Islet precursor cell (in vitro differentiated cells): ENCODE measurements at places on chromosomes 12 and 14.

DNA sequence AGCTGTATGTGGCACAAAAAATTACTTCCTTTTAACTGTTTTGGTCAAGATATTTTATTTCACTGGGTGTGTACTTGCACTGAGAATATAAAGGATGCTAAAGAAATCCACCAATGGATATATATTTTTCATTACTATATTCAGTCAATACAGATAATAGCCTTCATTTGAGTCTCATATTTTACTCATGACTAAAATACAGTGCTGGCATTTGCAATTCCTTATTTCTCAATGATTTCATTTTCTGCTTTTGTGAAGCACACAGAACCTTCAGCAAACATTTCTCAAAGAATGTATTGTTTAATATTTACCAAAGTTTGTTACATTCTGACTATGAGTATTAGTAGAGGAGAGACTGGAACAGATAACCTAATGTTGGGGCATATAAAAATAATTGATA is 93.2 kb upstream of the SOX5 start:
- no peak for DNase-seq

DNA sequence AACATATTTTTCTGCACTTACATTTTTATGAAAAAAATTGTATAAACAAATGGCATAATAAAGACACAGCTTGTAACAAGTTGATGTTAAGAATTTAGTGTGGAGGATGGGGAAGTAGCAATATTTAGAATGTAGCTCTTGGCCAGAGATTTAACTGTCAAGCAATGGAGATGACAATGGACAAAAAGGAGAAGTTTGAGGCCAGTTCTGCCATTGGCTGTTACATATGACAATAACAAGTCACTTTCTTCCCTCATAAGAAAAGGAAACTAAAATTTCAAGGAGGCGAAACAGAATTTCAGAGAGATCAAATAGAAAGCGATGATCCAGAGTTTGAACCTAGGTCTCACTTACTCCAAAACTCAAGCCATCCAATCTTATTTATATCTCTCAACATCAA is 122.8 kb upstream of the CCDC175 start:
- DNase-seq: no peak

GRCh38 chr14:96554315-96554910 is 52.2 kb downstream of the PAPOLA start:
- DNase-seq: no peak

DNA sequence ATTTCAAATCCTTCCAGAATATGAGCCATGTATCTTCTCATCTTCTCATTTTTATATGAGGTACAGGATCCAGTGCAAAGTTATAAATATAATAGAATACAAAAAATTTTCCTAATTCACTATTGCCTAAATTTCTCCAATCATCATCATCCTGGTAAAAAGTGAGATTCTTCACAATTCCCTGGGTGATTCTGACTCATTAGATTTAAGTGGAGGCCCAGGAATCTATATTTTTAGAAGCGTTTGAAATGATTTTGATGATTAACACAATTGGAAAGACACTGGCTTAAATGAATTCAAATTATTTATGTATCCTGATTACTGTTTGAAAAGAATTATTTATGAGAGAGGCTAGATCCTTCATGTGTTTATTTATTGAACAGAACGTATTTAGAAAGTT is 380.3 kb upstream of the PDE3A start:
- DNase-seq: no peak

DNA sequence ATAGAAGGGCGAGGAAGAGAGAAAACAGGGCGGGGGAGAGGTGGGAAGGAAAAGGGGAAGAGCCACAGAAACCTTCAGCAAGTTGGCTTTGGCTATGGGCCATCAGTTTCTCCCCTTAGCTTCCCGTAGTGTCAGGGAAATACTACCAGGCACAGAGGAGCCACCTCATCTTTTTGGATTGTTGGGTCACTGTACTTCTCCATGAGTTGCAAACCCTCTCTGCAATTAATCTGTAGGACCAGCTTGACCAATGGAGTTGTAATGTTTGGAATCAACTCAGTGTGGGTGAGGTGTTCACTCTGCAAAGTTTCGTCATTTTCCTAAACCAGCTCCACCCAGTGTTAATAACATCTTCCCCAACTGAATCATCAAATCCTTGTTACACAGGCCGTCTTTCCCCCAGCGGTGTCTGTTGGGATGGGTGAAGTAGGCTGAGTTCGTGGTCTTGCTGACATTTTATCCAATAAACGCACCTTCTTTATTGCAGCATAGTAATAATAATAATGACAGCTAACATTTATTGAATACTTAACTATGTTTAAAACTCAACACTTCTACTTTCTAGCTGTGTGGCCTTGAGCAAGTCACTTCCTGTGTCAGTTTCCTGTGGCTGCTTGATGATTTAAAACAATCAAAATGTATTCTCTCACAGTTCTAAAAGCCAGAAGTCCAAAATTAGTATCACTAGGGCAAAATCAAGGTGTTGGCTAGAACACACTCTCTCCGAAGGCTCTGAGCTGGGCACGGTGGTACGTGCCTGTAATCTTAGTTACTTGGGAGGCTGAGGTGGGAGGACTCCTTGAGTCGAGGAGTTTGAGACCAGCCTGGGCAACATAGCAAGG is 8.1 kb upstream of the GLTP start:
- DNase-seq: peak; percentile 43

DNA sequence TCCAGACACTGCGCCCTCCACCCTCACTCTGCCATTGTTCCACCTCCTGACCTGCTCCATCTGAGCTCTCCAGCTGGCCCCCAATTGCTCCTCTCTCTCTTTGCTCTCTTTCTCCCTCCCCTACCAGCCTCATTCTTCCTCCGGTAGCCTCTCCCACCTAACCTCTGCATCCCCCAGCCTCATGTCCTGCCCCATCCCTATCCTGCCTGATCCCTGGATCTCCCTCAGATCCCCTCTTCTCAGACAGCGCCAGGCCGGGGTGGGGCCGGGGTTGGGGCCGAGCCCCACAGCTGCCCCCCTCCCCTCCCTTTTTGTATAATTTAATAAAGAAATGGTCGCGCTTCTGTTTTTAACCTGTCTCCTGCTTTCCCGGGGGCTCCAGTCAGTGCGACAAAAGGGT is 1.7 kb upstream of the LAG3 start:
- DNase-seq: no peak

GRCh38 chr12:49059299-49060171 is 1.1 kb downstream of the KMT2D start:
- DNase-seq: peak; percentile 68

DNA sequence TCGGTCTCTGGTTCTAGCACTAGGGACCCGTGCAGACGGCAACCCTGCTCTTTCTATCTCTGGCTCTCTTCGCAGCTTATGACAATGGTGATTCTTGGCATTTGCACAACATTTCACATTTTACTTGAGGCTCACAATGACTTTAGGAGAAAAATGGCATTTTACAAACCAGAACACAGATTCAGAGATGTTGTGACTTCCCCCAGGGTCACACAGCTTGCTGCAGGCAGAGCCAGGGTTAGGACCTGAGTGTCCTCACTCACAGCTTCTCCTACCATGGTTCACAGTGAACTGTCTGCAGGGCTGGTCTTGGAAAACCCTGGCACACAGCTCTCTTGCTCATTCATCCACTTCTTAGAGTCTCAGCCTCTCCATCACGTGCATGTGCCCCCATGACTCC is 23.7 kb downstream of the P2RX7 start:
- no peak for DNase-seq

- peak; percentile 59 for DNase-seq
Measured at GRCh38 chr14:103504991-103505565, 17.6 kb downstream of the CKB start.

- DNase-seq: no peak
Measured at GRCh38 chr12:128365032-128365431, 98.1 kb downstream of the TMEM132C start.

DNA sequence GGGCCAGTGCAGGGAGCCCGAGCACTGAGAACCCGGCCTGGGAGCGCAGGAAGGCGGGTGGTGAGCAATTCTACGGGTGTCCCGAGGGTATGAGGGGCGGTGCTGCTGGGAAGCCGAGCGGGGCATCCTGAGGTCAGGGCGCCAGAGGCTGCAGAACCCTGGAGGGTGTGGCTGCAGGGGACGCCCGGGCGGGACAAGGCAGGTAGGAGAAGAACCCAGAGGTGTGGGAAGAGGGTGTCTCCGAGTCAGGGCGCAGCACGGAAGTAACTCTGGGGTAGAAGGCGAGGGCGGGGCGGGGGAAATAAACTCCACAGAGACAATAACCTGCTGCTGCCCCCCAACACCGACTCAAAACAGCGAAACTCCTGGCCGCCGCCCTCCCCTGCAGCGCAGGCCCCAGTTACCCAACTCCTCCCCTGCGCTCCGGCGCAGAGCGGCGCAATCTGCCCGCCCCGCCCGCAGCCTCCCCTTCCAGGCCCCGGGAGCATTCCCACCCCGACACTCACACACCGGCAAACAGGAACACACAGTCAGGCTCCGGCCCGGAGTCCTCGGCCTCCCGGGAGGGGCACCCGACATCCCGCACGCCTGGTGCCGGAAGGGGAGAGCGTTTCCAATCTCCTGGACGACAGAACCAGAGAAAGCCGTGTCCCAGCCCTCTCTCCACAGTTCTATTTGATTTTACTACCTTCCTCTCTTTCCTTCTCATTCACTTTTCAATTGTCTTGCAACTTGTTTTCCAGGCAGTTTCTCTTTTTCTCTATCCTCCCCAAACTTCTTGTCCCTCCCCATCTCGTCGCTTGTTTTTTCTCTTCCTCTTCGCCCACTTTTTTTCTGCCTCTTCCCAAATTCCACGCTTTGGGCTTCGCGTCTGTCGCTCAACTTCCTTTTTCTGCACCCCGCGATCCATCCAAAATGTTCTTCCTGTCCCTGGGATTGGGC is 2.4 kb downstream of the HRK start:
- peak; percentile 89 for DNase-seq

- DNase-seq: peak; percentile 95
Measured at GRCh38 chr14:89040460-89041256, 216.2 kb downstream of the TTC8 start.

GRCh38 chr12:124420996-124421674 is 126.2 kb downstream of the RFLNA start:
- no peak for DNase-seq

GRCh38 chr12:97140355-97140754 is 233.3 kb downstream of the NEDD1 start:
- DNase-seq: no peak

DNA sequence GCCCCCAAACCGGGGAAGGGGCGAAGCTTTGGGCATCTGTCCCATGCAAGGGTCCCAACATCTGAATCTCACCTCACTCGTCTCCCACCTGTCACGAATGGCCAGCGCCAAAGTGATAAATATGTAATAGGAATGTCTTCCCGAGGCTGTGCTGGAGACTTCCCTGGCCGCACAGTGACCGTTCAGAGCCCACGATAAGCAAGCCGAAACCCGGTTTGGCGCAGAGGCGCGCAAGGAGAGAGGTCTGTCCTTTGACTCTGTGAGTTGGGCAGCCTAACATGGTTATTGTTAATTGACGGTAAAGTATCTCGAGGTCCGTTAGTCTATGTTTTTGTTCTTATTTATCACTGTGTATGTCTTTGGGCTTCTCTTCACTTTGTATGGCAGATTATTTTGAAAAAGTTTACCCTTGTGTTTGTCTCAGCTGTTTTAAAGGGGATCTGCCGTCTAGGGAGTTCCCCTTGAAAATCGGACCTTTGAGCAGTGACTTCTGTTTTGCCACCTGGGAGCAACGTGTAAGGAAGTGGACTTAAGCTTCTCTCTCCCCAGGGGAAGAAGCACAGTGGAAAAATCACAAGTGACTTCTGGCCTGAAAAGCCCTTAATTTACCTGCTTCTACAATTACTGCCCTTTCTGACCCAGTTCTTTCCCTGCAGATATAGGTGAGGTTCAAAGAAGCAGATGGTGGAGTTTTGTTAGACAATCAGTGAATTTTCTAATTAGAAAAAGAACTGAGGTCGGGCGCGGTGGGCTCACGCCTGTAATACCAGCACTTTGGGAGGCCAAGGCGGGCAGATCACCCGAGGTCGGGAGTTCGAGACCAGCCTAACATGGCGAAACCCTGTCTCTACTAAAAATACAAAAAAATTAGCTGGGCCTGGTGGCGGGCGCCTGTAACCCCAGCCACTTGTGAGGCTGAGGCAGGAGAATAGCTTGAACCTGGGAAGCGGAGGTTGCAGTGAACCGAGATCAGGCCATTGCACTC is 1.1 kb upstream of the TM9SF1 start:
- no peak for DNase-seq

DNA sequence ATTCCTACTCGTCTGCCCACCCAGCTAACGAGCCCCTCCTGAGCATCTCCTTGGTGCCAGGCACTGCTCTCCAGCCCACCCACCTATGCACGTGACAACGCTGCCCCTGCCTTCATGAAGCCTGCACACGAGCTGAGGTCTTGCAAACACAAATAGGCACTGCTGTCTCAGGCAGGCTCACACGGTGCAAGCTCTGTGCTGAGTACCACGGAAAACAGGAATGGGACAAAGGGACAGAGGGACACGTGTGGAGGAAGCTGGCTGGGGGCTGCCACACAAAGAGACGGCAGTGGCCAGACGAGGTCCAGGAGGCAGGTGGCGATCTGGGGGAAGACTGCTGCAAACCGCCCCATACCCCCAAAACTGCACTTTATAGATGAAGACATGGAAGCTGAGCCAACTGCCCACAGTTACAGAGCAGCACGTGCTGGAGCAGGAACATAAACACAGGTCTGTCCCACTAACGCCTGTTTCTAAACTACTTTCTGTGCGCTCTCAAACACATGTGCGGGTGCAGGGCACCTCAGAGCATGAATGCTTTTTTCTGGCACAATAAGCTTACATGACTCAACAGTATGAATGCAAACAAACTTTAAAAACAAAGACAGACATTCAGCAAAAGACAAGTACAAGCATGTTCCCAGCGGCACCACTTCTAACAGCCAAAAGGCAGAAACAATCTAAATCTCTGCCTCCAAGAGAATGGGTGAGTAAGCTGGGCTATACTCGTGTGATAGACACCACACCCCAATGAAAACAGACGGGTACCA is 64.5 kb downstream of the AMN start:
- no peak for DNase-seq

- DNase-seq: no peak
Measured at GRCh38 chr14:55425091-55425490, 13.5 kb upstream of the ATG14 start.

DNA sequence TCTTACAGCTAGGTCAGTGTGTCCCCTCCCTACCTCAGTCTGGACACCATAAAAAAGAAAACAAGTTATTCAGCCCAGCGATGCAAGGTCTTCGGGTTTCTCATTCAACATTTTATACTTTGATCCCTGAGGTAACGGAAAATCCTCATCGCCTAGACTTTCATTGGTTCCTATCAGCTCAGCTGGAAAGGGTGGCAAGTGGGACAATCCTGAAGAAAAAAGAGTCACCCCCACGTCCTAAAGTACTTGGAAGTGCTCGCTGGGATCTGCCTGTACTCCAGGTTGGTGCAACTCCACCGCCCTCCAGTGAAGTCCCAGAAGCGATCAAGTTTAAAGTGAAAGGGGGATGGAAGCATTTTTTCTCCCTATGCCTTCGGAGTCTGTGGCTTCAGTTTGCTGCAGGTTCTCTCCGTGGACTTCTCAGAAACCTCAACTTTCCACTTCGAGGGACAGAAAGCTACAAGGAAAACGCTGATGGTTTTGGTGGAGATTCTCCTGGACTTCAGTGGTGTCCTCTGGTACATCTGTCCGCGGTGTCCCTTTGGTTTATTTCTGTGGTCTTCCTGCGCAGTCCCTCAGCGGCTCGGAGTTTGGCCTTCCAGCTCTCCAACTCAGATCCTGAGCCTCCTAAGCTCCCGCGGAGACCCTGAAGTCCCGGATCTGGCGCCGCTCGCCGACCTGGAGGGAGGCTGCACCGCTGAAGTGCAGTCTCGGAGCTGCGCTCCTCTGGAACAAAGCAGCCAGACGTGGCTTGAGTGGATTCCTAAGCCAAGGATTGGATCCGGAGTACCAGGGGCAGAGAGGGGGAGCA is 1.8 kb upstream of the LRFN5 start:
- peak; percentile 96 for DNase-seq

GRCh38 chr12:90292183-90292582 is 583.5 kb upstream of the ATP2B1 start:
- no peak for DNase-seq

- DNase-seq: no peak
Measured at GRCh38 chr14:81401420-81402122, 1.4 kb upstream of the STON2 start.
